Glutamatergic neuron (in vitro differentiated cells): ENCODE measurements at places on chromosomes 5 and 9.

- no peak for DNase-seq
- no peak overlapping the region for H3K27ac ChIP-seq
- H3K27me3 ChIP-seq, result peaks cover 3% of the 10 kb centered on the region
- no peaks in the 10 kb centered on the region for H3K36me3 ChIP-seq
- no peak overlapping the region for H3K4me3 ChIP-seq
Observed at GRCh38 chr9:7266911-7267595, 509.3 kb downstream of the KDM4C start.

- H3K4me3 ChIP-seq, result no peak overlapping the region
- no peaks in the 10 kb centered on the region for H3K36me3 ChIP-seq
- DNase-seq, result no peak
- H3K4me1 ChIP-seq, result no peaks in the 10 kb centered on the region
- H3K27me3 ChIP-seq, result peaks cover 2% of the 10 kb centered on the region
- no peak overlapping the region for H3K27ac ChIP-seq
Observed at GRCh38 chr9:72443855-72444254, 77.6 kb upstream of the TMC1 start.

DNA sequence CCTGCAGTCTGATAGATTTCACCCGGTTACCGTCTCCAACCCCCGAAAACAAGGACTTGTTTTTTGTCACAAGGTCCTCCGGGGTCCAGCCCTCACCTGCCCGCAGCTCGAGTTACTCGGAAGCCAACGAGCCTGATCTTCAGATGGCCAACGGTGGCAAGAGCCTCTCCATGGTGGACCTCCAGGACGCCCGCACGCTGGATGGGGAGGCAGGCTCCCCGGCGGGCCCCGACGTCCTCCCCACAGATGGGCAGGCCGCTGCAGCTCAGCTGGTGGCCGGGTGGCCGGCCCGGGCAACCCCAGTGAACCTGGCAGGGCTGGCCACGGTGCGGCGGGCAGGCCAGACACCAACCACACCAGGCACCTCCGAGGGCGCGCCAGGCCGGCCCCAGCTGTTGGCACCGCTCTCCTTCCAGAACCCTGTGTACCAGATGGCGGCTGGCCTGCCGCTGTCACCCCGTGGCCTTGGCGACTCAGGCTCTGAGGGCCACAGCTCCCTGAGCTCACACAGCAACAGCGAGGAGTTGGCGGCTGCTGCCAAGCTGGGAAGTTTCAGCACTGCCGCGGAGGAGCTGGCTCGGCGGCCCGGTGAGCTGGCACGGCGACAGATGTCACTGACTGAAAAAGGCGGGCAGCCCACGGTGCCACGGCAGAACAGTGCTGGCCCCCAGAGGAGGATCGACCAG, 121.3 kb downstream of the DAB2IP start:
- H3K27ac ChIP-seq, result no peak overlapping the region
- H3K27me3 ChIP-seq, result peaks cover 3% of the 10 kb centered on the region

DNA sequence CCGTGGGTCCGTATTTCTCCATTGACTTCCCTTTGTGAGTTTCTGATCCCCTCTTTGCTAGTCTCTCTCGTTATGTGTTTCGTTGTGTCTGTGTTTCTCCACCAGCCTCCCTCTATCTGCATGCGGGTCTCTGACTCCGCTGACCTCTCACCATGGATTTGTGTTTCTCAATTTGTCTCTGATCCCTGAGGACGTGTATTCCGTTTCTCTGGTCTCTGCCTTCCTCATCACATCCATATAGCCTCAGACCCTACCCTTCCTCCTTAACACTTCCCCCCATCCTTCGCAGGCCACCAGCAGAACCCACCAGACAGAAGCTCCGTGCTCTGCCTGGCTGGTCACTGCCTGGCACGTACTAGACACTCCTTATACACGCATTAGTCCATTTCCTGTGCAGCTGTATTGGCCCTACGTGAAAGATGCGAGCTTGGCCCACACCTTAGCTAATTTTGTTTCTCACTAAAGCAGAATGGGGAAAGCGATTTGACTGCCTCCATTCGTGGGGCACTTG, 631 bp downstream of the B4GALT7 start:
- H3K27ac ChIP-seq, result peak overlapping the region; percentile 92
- H3K4me1 ChIP-seq, result peaks cover 6% of the 10 kb centered on the region
- H3K36me3 ChIP-seq, result no peaks in the 10 kb centered on the region
- no peak for DNase-seq
- H3K27me3 ChIP-seq, result peaks cover 10% of the 10 kb centered on the region

- H3K36me3 ChIP-seq, result no peaks in the 10 kb centered on the region
- no peak overlapping the region for H3K27ac ChIP-seq
- DNase-seq, result no peak
- no peaks in the 10 kb centered on the region for H3K27me3 ChIP-seq
Observed at GRCh38 chr5:120510098-120510637, 46.1 kb downstream of the PRR16 start.

DNA sequence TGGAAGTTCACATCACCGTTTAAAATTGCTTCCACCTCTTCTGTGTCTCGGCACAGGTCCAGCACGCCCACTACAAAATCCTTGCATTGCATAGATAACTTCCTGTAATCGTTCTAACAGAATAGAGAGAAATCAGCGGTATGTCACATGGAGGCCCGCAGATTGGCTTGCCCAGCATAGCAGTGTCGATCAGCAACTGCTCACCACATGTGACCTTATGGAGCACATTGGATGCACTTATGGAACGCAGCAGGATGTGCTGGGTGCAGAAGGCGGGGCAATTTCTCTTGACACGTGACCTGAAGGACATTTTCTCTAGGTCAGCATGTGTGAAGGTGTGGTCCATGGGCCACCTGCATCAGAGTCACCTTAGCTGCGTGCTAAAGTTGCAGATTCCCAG, 49.7 kb downstream of the TRPC7 start:
- no peak overlapping the region for H3K4me3 ChIP-seq
- no peaks in the 10 kb centered on the region for H3K36me3 ChIP-seq
- H3K4me1 ChIP-seq, result no peaks in the 10 kb centered on the region
- no peak overlapping the region for H3K27ac ChIP-seq

- H3K4me1 ChIP-seq, result no peaks in the 10 kb centered on the region
- peaks cover 2% of the 10 kb centered on the region for H3K27me3 ChIP-seq
Observed at GRCh38 chr5:25881318-25882036, 1156.9 kb downstream of the CDH9 start.

DNA sequence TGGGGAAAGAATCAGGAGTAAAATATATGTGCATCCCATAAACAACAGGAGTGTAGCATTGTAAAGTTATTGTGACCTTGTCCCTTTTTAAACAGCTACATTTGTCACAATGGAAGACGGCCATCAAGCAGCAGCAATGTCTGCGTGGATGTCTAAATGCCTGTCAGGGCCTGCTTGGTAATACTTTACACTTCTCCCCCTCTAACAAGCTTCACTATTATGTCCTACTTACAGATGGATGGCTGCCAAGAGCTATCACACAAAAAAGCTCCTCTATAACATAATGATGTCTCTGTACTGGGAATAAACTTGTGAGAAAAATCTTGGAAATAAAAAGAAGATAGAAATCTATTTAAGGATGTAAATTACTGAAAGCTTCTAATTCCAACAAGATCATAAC, 213.0 kb downstream of the FBXL17 start:
- H3K4me1 ChIP-seq, result no peaks in the 10 kb centered on the region
- peaks cover 5% of the 10 kb centered on the region for H3K36me3 ChIP-seq
- H3K27me3 ChIP-seq, result no peaks in the 10 kb centered on the region

DNA sequence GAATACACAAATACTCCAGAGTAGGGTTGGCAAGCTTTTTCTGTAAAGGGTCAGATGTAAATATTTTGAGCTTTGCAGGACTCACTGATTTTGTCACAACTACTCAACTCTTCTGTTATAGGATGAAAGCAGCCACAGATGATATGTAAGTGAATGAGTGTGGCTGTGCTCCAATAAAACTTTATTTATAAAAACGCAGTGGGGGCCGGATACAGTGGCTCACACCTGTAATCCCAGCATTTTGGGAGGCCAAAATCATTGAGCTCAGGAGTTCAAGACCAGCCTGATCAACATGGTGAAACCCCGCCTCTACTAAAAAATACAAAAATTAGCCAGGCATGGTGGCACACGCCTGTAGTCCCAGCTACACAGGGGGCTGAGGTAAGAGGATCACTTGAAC, 69.1 kb downstream of the FBXW11 start:
- peaks cover 8% of the 10 kb centered on the region for H3K4me1 ChIP-seq
- no peak overlapping the region for H3K4me3 ChIP-seq
- peaks cover 7% of the 10 kb centered on the region for H3K36me3 ChIP-seq
- no peak for DNase-seq

DNA sequence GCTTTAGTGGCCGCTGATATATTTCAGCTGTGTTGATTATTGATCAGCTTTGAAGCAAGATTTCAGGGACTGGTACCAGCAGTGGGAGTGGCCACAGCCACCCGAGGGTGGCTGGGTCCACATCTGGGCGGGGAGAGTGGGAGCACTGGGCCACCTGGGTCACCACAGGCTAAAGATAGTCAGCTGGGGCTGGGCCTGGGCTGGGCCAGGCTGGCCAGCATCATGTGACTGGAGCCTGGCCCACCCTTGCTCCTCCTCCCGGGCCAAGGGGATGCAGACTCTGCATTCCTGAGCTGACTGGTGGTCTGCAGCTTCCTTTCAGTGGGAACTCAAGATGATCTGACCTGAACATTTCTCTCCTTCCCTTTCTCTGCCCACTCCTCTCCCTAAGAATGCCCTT, 27.1 kb downstream of the LARP1 start:
- no peaks in the 10 kb centered on the region for H3K27me3 ChIP-seq
- no peaks in the 10 kb centered on the region for H3K36me3 ChIP-seq
- peaks cover 16% of the 10 kb centered on the region for H3K4me1 ChIP-seq
- no peak for DNase-seq

- H3K4me1 ChIP-seq, result peaks cover 26% of the 10 kb centered on the region
- H3K36me3 ChIP-seq, result peaks cover 7% of the 10 kb centered on the region
- no peak overlapping the region for H3K4me3 ChIP-seq
- no peaks in the 10 kb centered on the region for H3K27me3 ChIP-seq
Observed at GRCh38 chr5:95908799-95909198, 52.9 kb downstream of the ELL2 start.

- H3K27me3 ChIP-seq, result no peaks in the 10 kb centered on the region
- H3K27ac ChIP-seq, result no peak overlapping the region
- H3K4me1 ChIP-seq, result no peaks in the 10 kb centered on the region
- peaks cover 5% of the 10 kb centered on the region for H3K36me3 ChIP-seq
- DNase-seq, result no peak
- no peak overlapping the region for H3K4me3 ChIP-seq
Observed at GRCh38 chr9:134591082-134591571, 50.5 kb upstream of the COL5A1 start.

- H3K27ac ChIP-seq, result no peak overlapping the region
- no peaks in the 10 kb centered on the region for H3K4me1 ChIP-seq
- no peaks in the 10 kb centered on the region for H3K36me3 ChIP-seq
- no peak overlapping the region for H3K4me3 ChIP-seq
- DNase-seq, result no peak
Observed at GRCh38 chr9:78898234-78898633, 601.3 kb downstream of the PSAT1 start.

DNA sequence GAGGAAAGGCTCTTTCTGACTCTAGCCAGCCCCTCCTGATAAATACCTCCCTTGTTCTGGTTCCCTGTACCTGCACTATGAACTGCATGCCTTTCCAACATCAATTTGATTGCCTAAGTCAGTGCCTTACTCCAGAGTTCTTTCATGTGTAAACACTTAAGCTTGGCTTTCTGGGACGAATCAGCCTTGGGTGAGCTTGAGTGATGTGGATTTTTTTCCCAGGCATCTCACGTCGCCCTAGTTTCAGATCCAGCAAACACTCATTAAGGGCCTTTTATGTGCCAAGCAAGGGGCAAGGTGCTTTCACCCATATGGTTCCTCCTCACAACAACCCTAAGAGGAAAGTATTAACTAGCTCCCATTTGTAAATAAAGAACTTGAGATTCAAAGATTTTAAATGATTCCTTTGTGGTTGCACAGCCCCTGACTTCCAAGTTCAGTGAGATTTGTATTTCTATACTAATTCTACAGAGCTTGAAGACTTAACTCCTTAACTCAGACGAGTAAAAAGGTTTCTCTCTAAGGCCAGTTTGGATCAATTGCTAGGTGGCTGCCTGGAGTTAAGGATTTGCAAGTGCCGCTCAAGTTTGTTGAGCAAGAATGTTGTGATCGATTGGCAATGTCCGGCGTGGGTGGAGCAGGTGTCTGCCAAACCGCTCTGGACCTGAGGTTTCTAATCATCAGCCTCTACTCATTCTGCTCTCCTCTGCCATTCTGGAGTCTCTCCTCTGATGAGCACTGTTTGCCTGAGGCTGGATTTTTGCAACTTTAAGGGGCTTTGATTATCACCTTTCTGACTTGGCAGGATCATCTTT, 20.2 kb upstream of the TJP2 start:
- no peaks in the 10 kb centered on the region for H3K4me1 ChIP-seq
- no peak overlapping the region for H3K27ac ChIP-seq
- DNase-seq, result no peak
- no peaks in the 10 kb centered on the region for H3K36me3 ChIP-seq
- no peak overlapping the region for H3K4me3 ChIP-seq

DNA sequence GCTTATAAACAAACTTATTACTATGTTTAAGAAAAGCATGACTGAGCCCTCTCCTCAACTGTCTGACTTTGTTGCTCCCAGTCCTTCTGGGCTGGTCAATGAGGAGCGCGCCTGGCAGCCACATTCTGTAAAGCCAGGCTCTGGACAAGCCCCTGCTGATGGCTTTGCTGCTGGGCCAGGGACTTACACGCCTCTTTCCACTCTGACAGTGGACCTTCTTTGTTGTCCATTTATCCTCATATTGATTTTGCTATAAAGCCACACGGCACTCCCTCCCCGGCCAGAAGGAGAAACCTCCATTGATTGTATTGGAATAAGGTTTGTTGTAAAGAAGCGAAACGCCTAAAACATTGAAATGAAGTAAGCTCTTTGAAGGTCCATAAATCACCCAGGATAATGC, 50.6 kb downstream of the C5orf15 start:
- DNase-seq, result no peak
- peaks cover 18% of the 10 kb centered on the region for H3K4me1 ChIP-seq
- H3K27me3 ChIP-seq, result no peaks in the 10 kb centered on the region
- no peak overlapping the region for H3K27ac ChIP-seq
- H3K4me3 ChIP-seq, result peak overlapping the region; percentile 1

- H3K27ac ChIP-seq, result no peak overlapping the region
- H3K36me3 ChIP-seq, result no peaks in the 10 kb centered on the region
- peaks cover 7% of the 10 kb centered on the region for H3K27me3 ChIP-seq
- no peak overlapping the region for H3K4me3 ChIP-seq
Observed at GRCh38 chr5:78542321-78542840, 106.2 kb downstream of the LHFPL2 start.

DNA sequence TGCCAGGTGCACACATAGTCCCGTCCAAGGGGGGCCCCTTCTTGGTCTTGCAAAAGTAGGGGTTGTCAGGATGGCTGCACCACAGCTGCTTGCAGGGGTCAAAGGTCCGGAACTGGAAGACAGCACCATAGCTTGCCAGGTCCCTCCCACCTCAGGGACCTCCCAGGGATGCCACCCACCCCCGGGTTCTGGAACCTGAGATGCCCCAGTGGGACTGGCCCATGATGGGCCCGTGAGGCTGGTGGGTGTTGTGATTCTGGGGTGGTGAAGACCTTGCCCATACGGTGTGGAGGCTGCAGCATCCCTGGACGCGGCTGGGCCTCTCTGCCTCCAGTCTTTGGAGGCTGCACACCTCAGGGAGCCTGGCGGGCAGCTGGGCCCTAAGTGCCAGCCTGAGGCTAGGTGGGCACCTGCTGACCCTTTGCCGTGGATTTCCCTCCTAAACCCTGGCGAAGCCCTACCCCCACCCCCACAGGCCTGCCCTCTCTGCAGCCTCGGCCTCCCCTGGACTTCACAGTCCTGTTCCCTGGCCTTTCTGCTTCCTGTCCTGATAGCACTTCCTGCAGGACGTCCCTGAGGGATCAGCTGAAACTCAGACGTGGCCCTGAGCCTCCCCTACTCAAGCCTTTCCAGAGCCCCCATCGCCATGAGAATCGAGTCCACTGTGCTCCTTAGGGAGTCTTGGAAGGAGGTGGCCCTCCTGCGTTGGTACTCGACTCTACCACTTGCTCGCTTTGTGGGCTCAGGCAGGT, 92.1 kb downstream of the ZNF354C start:
- H3K36me3 ChIP-seq, result no peaks in the 10 kb centered on the region
- H3K4me3 ChIP-seq, result no peak overlapping the region
